ENCODE measurements at places on chromosomes 6 and 20. TPM values are rescaled to one million over a fixed set of nuclear protein-coding genes. Genes with fewer than 3 reads are reported as not detected.

DNA sequence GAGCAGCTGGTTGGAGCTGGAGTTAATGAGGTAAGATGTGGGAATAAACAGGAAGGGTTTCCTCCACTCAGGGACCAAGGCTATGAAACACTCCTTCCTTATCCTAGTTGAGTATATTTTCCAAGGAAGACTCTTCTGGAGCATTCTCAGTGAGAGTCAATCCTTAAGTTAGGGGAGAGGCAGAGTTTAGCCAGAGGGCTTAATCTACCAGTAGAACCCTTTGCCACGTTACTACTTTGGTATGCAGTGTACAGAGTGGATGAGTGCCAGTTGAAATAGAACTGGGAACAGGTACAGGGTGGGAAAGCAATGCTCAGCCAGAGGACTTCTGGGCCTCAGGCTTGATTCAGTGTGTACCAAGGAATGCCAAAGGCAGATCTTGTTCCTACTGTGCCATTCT lies 114.3 kb downstream of the UBE3D start:
- H3K4me3 ChIP-seq: no peak overlapping the region
- peaks cover 3% of the 10 kb centered on the region for H3K4me1 ChIP-seq
- DNase-seq: no peak

- no peaks in the 10 kb centered on the region for H3K27me3 ChIP-seq
- no peak overlapping the region for H3K4me3 ChIP-seq
- no peak for DNase-seq
- H3K4me1 ChIP-seq: peaks cover 5% of the 10 kb centered on the region
- no peak overlapping the region for H3K27ac ChIP-seq
- no peaks in the 10 kb centered on the region for H3K36me3 ChIP-seq
These were observed 39.1 kb upstream of the PREX1 start for GRCh38 chr20:48866936-48867335.

DNA sequence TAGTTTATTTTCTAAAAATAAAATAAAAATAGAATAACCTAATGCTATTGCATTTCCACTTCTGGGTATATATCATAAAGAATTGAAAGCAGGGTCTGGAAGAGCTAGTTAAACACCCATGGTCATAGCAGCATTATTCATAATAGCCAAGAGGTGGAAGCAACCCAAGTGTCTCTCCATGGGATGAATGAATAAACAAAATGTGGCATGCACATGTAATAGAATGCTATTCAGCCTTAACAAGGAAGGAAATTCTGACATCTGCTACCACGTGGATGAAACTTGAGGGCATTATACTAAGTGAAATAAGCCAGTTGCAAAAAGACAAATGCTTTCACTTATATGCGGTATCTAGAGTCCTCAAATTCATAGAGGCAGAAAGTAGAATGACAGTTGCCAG lies 130.8 kb downstream of the TIAM2 start:
- H3K27ac ChIP-seq: no peak overlapping the region
- no peaks in the 10 kb centered on the region for H3K36me3 ChIP-seq
- no peak for DNase-seq
- no peaks in the 10 kb centered on the region for H3K4me1 ChIP-seq
- no peaks in the 10 kb centered on the region for H3K27me3 ChIP-seq

DNA sequence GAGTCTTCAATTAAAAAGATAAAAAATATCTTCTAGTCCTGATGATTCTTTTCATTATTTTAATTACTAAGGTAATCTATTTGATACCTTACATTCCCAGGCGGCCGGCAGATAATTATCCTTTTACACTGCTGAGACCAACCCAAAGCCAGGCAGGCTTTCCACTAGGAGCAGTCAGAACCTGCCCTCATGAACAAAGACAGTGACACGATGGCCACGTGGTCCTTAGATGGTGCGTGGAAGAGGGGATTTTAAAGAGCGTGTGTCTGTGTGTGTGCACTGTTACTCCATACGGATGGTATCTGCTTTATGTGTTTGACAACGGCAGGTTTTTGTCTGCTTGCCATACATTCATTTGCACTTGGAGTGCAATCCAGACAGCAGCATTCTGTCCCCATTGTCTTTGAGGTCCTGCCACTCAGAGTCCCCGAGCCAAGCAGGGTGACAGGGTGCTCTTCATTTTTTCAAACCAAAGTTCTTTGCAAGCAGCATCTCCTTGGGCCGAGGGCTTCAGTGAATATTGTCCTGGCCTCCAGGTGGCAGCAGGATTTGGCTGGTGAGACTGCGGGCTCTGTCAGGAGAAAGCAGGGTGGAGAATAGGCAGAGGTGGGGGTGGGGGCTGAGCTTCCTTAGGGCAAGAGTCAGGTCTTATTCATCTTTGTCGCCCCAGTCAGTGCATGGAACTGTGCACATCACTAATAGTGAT lies 260.5 kb downstream of the NRN1 start:
- peaks cover 19% of the 10 kb centered on the region for H3K4me1 ChIP-seq
- no peaks in the 10 kb centered on the region for H3K36me3 ChIP-seq
- H3K27ac ChIP-seq: no peak overlapping the region
- no peaks in the 10 kb centered on the region for H3K27me3 ChIP-seq

The BMP5 gene
- total RNA-seq: 0.49 TPM

The RTN4IP1 gene
- 15.7 TPM for total RNA-seq

The PHACTR3 gene
- 0.17 TPM for total RNA-seq
